Ascending aorta (tissue), 2 donors: ENCODE measurements at places on chromosomes 11 and 22.

DNA sequence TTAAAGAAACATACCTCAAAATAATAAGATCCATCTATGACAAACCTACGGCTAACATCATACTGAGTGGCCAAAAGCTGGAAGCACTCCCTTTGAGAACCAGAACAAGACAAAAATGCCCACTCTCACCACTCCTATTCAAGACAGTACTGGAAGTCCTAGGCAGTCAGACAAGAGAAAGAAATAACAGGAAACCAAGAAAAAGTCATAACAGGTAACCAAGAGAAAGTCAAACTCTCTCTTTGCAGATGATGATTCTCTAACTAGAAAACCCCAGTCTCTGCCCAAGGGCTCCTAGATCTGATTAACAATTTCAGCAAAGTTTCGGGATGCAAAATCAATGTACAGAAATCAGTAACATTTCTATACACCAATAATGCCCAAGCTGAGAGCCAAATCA is 35.6 kb downstream of the TMEM123 start:
- H3K4me3 ChIP-seq = no peak overlapping the region
- no peak overlapping the region for H3K27ac ChIP-seq
- no peak for DNase-seq
- H3K4me1 ChIP-seq = no peaks in the 10 kb centered on the region
- H3K36me3 ChIP-seq = no peaks in the 10 kb centered on the region
- H3K27me3 ChIP-seq = no peaks in the 10 kb centered on the region

GRCh38 chr11:68954836-68955606 is 25.8 kb downstream of the MRGPRD start:
- no peaks in the 10 kb centered on the region for H3K27me3 ChIP-seq
- no peaks in the 10 kb centered on the region for H3K36me3 ChIP-seq
- no peak for DNase-seq

DNA sequence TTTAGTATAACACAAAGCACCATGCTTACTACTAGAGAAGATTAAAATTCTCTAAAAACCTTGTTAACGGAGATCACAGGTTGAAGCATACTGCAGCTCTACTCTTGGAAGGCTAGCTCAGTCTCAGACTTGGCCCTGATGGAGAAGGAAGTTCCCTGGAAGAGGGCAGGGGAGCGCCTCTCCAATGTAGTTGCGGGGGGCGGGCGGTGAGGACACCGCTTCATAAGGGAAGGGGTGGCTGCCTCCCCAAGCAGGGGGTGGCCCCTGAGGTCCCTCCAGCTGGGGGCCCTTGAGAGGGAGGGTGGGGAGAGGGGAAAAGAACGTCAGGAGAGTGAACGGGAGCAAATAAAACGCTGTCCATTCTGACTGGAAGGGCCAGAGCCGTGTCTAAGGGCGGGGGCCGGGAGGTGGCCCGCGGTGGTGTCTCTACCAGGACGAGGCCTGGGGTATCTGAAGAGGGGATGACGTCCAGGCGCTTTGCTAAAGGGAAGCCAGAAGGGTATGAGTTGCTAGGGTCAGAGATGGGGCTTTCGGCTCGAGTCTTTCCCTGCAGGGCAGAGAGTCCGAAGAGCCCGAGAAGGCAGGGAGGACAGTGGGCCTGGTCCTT is 553 bp upstream of the USP47 start:
- H3K27me3 ChIP-seq = no peaks in the 10 kb centered on the region
- H3K36me3 ChIP-seq = no peaks in the 10 kb centered on the region
- no peak for DNase-seq
- peak overlapping the region; percentile 67 for H3K4me3 ChIP-seq
- H3K4me1 ChIP-seq = peaks cover 11% of the 10 kb centered on the region
- H3K27ac ChIP-seq = peak overlapping the region; percentile 99

DNA sequence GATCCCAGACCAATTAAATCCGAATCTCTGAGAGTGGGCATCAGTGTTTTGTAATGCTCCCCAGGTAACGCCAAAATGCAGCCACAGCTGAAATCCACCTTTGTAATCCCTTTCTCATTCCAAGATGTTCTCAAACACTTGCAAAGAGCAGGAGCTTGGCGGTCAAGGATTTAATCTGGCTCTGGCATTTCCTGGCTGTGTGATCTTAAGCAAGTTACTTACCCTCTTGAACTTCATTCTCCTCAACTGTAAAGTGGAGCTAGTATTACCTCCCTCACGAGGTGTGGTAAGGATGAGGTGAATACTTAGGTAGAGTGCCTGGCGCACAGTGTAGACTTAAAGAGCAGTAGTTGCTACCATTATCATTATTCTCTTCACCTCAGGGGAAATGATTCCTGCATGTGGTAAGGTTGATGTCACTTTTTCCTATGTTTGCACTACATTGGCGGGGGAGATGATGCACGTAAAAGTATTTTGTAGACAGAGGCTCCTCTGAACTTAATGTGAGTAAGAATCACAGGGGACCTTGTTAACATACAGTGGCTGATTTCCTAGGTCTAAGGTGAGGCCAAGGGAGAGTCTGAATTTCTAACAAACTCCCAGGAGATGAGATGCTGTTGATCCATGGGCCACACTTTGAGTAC is 210.4 kb upstream of the PITPNB start:
- H3K4me1 ChIP-seq = no peaks in the 10 kb centered on the region
- no peak overlapping the region for H3K27ac ChIP-seq
- no peak overlapping the region for H3K4me3 ChIP-seq
- no peak for DNase-seq

DNA sequence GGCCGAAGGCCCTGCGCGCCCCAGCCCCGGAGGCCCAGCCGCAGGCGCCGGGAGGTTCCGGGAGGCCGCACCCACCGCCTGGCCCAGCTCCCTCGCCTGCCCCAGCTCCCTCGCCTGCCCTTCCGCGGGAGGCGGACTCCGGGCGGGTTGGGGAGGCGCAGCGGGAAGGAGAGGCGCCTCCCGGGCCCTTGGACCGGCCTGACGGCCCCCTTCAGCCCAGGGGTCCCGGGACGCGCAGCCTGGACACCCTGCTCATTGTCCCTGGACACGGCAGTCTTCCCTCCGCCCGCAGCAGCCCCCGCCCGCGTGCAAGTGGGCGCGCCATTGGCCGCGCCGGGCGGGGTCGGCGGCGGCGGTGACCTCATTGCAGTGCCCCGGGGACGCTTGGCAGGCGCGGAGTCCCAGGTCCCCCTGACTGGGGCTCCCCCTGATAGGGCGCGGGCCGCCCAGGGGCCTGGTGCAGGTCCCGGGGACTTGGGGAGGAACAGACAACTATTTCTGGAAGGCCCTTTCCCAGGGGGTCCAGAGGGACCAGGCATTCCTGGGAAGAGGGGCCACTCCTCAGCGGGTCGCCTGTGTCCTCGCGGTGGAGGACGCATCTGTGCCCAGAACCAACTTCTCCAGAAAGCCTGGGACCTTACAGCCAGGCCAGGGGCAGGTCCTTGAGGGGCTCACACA is 501 bp downstream of the CD151 start:
- peak overlapping the region; percentile 81 for H3K27ac ChIP-seq
- H3K36me3 ChIP-seq = peaks cover 25% of the 10 kb centered on the region
- peak overlapping the region; percentile 67 for H3K4me3 ChIP-seq
- peaks cover 55% of the 10 kb centered on the region for H3K4me1 ChIP-seq
- no peak for DNase-seq

DNA sequence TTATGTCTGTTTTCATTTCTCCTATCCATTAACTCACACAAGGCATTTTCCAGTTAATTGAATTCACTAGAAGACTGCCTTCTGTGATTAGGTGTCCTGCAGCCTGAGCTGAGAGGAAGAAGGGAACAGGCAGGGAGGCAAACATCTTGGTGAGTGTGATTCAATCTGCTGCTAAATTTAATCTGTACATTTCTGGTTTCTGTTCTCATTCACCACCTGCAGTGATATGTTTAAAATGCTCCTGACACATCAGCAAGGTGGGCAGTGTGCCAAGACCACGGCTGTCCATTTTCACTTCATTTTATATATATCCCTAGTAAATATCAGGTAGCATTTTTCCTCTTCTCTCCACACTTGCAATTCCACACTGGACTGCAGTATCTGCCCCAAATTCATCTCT is 416.5 kb downstream of the TMEM135 start:
- H3K36me3 ChIP-seq = no peaks in the 10 kb centered on the region
- no peak overlapping the region for H3K27ac ChIP-seq
- H3K4me3 ChIP-seq = no peak overlapping the region
- DNase-seq = no peak
